Activated T-helper 2 cell treated with anti-CD3 and anti-CD28 coated beads, Interferon-gamma antibody, Interleukin-2, Interleukin-4, amounts not matched to agents 10 μg/mL and 5 μg/mL and 100 μg/mL, durations not matched to agents 14 hours and 24 hours and 36 hours (primary cell): ENCODE measurements at places on chromosomes 5 and 9. TPM values are rescaled to one million over a fixed set of nuclear protein-coding genes. Genes with fewer than 3 reads are reported as not detected.

- DNase-seq, result no peak
Measured at GRCh38 chr5:128197896-128198522, 114.4 kb downstream of the SLC12A2 start.

GRCh38 chr5:39352951-39353350, 11.3 kb downstream of the C9 start:
- DNase-seq, result no peak

GRCh38 chr5:115949096-115949495, 13.2 kb upstream of the LVRN start:
- no peak for DNase-seq

DNA sequence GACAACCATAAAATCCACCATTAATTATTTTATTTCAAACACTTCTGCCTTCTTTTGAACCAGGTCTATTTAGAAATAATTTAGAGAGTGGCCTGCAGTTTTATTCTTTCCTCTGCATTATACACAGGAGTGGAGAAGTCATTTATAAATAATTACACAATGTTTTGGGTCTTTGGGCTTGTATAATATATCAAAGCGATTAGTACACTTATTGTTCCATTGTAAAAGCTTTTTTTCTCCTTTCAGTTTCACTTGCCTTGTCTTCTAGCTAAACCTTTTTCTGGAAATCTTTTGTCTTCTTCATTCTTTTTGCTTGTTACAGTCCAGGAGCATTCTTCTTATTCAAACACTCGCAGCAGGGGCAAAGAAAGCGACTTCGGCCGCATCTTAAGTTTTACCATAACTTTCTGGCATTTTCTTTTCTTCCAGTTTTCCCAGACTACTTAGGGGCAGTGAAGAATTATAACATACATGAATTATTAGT, 7.3 kb upstream of the NEUROG1 start:
- no peak for DNase-seq

Gene PSMD5
- total RNA-seq, result 61.8 and 67.9 TPM in 2 replicates

GRCh38 chr5:179936976-179937681, 29.4 kb upstream of the TBC1D9B start:
- DNase-seq, result no peak

DNA sequence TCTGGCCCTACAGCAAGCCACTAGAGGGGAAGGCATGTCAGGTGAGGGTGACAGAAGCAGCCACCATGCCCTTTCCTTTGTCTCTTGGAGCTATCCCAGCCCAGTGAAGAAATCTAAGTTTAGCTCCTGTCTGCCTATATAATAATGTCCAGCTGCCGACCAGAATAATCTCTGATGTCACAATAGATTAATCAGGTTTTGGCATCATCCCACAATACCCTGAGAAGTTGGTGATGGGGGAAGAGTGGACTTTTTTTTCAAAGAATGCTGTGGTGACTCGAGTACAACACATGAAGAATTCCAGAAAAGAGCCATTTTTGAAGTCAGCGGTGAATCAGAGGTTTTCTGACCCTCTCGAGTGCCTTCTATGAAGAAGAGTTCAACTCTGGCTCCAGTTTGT, 1.7 kb upstream of the TSLP start:
- DNase-seq, result no peak

Gene PSAT1
- total RNA-seq, result 66.5 and 67.6 TPM in 2 replicates

Gene PCDHA2
- total RNA-seq, result not detected in 2 replicates

Gene PTAR1
- 51.1 and 57.2 TPM in 2 replicates for total RNA-seq

DNA sequence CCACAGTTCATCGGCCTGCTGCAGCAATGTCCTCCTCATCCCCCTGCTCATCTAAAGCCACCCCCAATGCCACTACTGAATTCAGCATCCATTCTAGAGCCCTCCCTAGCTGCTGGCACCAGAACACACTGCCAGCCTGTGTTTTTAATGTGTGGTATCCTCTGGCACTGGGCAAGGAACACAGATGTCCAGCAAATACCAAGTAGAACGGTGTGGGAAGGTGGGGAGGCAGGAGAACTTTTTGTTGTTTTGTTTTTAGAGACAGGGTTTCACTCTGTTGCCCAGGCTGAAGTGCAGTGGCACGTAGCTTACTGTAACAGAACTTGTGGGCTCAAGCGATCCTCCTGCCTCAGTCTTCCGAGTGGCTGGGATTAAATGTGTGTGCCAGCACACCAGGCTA, 4.7 kb downstream of the HDHD3 start:
- DNase-seq, result no peak
